ENCODE measurements at places on chromosomes 11 and 22.

DNA sequence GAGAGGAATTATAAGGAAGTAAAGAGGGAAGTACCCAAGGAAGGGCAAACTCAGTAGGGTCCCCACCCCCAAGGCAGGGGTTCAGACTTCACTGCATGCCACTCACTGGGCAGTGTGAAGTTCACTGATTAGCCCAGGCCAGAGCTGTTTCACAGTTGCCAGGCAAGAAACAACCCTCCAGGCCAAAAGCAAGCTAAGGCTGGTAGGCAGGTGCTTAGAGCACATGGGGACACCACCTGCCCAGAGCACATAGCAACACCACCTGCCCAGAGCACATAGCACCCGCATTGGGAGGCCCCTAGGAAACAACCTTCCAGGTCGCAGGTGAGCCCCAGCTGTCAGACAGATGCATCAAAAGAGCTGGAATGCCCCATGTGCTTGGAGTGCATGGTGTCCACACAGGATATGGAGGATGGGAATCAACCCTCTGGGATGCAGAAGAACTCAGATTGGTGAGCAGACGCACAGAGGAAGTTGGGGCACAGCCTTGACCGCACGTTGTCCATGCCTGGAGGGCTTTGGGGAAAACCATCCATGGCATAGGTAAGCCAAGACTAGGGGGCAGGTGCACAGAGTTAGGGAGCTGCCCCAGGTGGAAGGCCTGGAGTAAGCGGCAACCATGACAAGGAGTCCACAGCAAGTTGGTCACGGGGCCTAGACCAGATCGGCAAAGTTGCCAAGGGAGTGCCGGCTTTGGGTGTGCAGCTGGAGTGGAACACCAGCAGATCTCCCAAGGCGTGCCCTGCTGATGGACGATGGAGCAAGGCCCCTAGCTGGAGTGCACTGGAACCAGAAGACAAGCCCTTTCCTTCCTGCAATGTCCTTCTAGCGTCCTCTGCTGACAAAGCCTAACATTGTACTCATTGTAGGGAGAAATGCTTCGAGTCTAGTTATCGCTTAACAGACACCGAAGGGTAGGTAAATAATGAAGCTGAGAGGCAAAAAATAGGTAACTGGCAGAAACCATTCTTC is 7.8 kb upstream of the TMEM216 start:
- DNase-seq = no peak

DNA sequence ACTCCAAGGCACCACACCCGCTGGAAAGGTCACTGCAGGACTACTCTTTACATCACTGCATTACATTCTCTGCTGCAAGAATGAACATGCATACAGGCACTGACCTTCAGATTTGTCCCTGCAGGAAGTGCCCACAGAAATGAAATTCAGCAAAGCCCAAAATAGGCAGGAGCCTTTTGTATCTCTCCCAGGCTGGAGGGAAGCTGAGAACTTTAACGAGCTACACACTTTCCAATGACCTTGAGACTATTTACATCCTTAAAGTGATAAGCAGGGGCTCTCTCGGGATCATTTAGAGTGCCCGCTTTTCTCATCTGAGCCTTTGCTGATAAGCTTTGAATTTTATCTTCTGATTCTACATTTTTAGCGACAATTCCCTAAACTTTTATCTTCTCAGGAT is 12.5 kb downstream of the FEZ1 start:
- no peak for DNase-seq

DNA sequence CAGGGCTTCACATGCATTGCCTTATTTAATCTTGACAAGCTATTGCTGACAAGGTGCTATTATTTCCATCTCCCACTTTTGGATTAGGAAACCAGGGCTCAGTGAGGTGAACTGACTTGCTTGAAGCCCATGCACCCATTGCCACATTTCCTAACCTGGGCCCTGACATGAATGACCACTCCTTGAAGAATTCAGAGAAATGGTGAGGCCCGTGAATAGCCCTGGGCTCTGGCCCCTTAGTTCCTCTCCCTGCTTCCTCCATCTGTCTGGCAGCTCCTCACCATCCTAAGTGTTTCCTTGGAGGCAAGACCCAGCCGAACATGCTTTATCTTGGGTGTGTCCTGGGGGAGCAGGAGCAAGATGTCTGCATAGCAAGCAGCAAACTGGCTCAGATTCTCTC is 56.1 kb upstream of the NECTIN1 start:
- DNase-seq = no peak

DNA sequence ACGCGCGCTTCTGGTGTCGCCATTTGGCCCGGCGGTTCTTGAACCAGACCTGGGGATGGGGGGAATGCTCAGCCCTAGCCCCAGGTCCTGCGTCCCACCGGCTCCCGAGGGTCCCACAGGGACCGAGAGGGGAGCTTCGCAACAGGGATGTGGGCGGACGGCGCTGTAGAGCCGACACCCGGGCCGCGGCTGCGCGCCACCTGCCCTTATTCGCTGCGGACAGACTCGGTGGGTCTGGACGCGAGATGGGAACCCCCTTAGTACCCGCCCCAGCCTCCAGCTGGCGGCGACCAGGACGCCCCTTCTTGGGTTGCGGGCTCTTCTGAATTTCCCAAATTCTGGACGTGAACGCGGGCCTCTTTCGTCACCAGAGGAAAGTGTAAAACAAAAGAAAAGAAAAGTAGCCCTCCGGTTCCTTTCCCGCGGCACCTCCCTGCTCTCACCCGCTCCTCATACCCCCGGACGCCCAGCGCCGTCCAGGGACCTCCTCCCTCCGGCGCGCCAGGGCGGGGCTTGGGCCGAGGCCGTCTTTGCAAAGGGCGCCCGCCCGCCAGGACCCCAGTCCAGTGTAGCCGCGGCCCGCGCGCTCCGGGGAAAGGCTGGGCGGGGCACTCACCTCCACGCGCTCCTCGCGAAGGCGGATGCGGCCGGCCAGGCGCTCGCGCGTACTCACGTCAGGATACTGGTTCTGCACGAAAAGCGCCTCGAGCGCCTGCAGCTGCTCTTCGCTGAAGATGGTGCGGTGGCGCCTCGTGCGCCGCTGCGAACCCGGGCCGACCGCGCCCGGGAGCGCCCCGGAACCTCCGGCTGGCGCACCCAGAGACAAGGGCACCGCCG is 827 bp downstream of the GSC2 start:
- no peak for DNase-seq
